ENCODE measurements at places on chromosomes 4 and X.

GRCh38 chr4:135775909-135776308, 1574.3 kb upstream of the PABPC4L start:
- DNase-seq, result no peak

DNA sequence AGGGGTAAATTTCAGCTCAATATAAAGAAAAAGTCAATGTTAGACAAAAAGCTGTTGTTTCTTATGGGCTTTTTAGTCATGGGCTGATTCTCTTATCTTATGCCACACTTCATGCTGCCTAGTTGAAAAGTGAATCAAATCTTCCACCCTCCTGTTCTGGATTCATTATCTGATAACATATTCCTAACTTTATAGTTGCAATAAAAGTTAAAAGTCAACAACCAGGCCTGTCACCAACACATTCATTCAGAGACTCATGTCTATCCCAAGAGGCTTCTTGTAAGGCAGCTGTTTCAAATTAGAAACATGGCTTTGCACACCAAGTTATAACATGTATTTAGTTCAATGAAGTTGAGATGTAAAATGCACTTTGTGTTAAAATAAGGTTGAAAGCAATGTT, 243.8 kb downstream of the ADAMTS3 start:
- no peak for DNase-seq

DNA sequence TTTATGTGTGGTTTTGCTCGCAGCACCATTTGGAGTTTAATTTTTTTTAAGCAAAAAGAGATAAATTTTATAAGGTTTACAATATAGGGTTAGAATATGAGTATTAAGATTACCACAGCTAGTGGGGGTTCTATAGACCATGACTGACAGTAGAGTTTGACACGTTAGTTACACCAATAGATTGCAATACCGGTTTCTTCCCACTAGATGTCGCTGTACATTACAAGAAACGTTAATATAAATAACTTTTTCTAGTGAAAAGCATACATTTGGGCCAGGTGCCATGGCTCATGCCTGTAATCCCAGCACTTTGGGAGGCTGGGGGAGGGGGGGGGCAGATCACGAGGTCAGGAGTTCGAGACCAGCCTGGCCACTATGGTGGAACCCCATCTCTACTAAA, 433.6 kb downstream of the MAGEB5 start:
- no peak for DNase-seq

DNA sequence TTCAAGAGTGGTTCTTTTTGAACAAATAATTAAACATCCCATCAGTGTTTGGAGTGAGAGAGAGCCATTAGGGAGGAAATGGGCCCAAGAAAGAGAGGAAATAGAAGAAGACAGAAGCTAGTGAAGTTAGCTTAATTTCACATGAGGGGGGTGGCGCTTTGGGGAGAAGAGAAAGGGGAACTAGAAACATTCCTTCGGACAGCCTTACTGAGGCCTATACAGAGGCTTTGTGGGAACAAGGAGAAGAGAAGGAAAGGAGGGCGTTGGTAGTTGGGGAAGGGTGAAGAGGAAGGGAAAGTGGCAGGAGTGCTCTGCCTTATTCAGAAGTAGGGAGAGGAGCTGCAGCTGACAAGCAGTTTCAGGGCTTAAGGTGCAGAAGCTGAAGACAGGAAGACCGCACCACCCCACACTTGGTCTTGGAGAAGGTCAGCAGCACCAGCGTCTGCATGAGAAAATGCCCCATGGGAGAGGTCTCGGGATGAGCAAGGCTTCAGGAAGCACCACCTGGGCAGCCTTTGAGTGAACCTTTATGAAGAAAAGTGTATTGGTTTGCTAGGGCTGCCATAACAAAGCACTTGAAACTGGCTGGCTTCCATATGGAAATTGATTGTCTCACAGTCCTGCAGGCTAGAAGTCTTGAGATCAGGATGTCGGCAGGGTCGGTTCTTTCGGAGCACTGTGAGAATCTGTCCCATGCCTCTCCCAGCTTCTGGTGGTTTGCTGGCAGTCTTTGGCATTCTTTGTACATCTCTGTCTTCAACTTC, 85.1 kb downstream of the KIT start:
- DNase-seq, result no peak

GRCh38 chr4:1987721-1988326, 20.9 kb downstream of the NELFA start:
- DNase-seq, result peak; percentile 88

DNA sequence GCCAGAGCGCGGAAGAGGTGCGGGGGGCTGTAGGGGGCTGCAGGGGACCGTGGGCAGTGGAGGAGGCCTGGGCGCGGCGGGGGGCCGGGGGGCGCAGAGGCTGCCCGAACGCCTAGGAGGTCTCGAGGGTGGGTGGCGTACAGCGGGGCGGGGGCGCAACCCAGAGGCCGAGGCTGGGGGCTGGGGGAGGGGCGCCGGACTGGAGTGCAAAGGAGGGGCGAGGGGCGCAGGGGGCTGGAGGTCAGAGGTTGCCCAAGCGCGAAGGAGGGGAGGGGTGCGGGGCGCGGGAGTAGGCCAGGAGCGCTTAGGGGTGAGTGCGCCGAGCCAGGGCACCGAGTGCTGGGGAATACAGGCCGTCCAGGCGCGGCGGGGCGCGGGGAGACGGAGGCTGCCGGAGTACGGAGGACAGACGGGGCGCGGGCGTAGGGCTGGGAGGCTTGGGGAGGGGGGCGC, 255 bp downstream of the GYG2 start:
- DNase-seq, result no peak

DNA sequence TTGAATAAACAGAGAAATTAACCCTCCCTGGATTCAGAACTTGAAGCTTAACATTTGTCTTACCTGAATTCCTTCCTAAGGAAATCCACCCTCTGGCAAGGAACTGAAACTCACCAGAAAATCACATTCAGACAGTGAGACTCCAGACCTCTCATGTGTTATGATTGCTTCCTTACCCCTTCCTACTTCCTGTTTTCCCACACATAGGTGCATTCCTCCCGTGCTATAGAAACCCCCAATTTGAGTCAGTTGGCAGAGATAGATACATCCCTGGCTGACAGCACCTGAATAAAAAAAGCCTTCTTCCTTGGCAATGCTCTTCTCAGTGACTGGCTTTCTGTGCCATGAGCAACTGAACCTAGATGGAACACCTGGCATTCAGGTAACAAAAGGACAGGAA, 157.0 kb upstream of the SMIM31 start:
- no peak for DNase-seq

DNA sequence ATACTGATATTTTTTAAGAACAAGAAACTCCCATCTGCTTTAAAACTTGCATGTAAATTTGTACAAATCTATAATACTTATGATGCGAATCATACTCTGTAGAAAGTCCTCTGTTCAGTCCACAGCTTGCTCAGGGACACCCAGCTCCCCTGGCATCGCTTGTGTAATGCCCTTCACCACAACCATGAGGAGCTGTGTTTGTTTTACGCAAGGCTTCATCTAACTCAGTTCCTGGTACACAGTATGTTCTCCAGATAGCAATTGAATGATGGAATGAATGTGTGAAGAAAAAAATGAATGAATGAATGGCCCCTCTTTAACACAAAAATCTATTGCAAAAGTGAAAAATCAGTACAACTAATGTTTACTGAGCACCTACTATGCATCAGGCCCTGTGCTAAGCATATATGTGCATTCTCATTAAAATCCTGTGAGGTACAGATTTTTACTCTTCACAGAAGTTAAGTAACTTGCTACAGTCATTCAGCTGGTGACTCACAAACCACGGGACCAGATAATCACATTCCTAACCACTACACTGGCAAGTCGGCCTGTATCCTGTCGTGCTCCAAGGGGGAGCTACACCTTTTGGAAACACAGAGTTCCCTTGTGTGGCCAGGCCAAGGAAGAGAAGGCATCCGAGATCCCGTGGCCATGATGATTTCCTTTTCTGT, 58.7 kb upstream of the KDR start:
- no peak for DNase-seq

DNA sequence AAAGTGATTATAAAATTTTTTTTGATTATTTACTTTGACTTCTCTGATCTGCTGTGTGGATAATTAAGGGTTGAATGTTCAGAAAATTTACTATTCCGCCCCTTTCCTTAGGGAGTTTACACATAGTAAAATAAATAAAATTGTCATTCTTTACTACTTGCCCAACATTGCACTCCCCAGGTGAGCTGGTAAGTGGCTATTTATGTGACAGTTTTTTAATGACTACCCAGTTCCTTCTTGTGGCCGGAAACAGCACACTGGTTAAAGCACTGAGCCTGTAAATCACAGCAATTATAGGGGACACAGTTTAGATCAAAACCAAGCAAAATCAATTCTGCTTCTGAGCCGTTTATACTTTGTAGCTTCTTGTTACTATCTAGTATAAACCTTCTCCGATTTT, 158.1 kb downstream of the FHIP1A start:
- no peak for DNase-seq

- DNase-seq, result no peak
These were observed 23.3 kb downstream of the SPARCL1 start for GRCh38 chr4:87505862-87506261.

All from mesenteric fat pad (tissue), 1 donor.